Inflammatory macrophage treated with lipopolysaccharide for 4 hours (primary cell): ENCODE measurements at places on chromosomes 5 and 9.

- no peak for DNase-seq
These were observed 33.3 kb downstream of the CD180 start for GRCh38 chr5:67163231-67163756.

GRCh38 chr5:169085636-169086035, 215.3 kb downstream of the SLIT3 start:
- DNase-seq, result no peak

- no peak for DNase-seq
These were observed 1383.5 kb downstream of the PTPRD start for GRCh38 chr9:9229269-9229668.

- peak; percentile 98 for DNase-seq
These were observed 20.5 kb upstream of the GLRX start for GRCh38 chr5:95842854-95843544.

GRCh38 chr9:84815554-84815953, 146.0 kb downstream of the NTRK2 start:
- no peak for DNase-seq

DNA sequence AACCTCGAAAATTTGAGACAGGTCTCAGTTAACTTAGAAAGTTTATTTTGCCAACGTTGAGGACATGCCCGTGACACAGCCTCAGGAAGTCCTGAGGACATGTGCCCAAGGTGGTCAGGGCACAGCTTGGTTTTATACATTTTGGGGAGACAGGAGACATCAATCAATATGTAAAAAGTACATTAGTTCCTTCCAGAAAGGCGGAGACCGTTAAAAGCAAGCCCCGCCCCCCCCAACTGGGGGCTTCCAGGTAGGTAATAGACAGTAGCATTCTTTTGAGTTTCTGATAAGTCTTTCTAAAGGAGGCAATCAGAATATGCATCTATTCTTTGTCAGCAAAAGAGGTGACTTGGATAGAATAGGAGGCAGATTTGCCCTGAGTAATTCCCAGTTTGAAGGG, 599 bp upstream of the MOCS2 start:
- no peak for DNase-seq

- DNase-seq, result no peak
These were observed 57.6 kb downstream of the COX7C start for GRCh38 chr5:86675311-86675710.

GRCh38 chr5:73183000-73183399, 10.0 kb downstream of the TMEM174 start:
- no peak for DNase-seq

- no peak for DNase-seq
These were observed 71.7 kb downstream of the GRIA1 start for GRCh38 chr5:153562189-153562588.

DNA sequence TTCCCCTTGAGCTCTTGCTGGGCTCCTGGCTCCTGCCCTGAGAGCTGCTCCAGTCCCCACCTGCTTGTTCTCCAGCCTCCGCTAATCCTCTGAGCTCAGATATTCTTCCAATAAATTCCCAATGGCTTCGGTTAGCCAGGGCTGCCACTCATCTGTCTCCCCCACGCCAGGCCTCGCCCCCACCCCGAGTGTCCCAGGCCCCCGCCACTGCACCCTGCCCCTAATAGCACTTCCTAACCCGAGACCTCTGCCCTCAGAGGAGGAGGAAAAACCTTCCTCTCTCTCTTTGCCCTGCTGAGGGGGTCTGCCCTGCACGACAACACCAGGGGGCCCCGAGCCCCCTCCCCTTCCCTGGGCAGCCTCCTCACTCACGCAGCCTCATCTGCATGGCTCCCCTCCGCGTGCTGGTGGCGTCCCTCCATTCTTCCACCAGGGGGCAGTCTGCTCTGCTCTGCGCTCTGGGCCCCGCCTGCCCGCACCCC, 5.4 kb upstream of the LCN15 start:
- peak; percentile 27 for DNase-seq

GRCh38 chr9:106761493-106761892, 101.5 kb upstream of the ZNF462 start:
- no peak for DNase-seq

DNA sequence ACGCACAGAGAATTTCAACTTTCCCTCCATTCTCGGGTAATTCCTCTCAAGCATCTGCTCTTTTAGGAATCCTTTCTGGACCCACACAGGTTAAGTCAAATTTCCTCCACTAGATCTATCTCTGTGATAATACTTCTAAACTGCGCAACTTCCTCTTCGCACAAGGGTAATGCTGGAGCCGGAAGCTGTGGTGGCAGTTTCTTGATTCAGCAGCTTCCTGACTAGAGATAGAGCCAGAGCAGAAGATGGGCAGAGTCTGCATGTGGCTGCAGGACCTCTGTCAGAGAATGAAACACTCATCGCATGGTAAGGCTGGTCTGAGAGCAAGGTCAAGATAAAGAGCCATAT, 11.1 kb upstream of the CDC42SE2 start:
- DNase-seq, result peak; percentile 91

GRCh38 chr5:59559847-59560246, 333.7 kb downstream of the PDE4D start:
- no peak for DNase-seq

- DNase-seq, result no peak
These were observed 24.8 kb downstream of the CCNJL start for GRCh38 chr5:160287378-160288051.

- no peak for DNase-seq
These were observed 73.6 kb upstream of the ALDH1B1 start for GRCh38 chr9:38318759-38319495.

DNA sequence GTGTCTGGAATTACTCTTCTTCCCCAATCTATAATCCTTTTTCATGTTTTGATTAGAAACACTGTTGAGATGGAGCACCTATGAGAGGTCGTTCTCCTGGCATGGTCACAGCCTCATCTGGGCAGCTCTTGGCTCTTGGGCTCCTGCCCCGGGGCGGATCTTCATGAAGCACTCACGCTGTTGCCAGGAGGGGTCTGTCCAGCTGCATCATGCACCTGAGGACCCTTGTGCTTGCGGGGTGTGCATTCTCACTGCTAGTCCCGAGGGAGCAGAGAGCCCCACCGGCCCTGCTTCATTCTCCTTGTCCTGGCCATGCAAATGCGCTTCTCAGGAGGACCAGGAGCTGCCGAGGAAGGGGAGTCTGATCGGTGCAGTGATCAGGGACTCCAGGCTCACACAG, 117.6 kb upstream of the S1PR3 start:
- DNase-seq, result no peak

DNA sequence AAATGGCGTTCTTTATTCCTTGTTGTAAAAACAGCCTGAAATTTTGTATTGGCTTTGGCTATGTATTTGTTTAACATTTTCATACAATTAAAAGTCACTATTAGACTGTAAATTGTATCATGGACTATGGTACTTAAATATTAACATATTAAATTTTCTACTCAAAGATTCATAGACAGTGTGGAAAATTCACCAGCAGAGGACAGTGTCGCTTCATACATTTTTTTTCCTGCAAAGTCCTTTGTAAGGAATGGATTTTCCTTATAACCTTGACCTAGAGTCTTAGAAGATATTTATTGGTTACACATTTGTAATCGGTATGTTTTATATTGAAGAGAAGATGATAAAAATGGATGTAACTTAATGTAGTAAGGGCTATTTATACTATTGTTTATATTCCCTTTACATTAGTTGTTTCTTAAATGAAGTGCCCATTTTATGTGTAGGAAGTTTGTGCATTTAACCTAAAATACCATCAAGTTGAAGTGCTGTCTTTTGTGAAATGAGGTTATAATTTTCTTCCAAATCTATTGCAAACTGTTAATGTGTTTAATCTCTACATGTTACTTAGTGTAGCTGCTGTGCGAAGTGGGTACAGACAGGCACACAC, 150.1 kb downstream of the KDM4C start:
- peak; percentile 13 for DNase-seq
